ENCODE measurements at places on chromosomes 7 and 10. TPM values are rescaled to one million over a fixed set of nuclear protein-coding genes. Genes with fewer than 3 reads are reported as not detected.
A peak's percentile ranks its signal among the peaks of the same experiment; 100 is the strongest.

DNA sequence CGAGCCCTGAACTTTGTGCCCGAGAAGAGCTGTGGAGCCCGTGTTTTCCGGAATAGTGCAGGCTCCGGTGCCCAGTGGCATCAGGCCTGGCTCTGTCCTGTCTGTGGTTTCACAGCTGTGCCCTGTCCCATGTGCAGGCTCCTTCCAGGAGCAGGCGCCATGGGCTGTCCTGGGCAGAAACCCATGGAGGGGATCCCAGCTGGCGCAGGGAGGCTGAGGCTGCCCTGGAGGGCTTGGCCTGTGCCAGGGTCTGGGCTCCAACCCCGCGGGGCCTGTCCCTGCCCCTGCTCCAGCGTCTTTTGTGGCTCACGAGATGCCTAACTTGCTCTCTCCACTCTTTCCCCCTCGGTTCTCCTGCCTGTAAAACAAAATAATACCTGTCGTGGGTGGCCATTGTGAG, 23.3 kb upstream of the CRHR2 start:
- no peak overlapping the region for H3K4me3 ChIP-seq
- no peaks in the 10 kb centered on the region for H3K27me3 ChIP-seq

CLCN1 gene
- not detected for total RNA-seq

- no peaks in the 10 kb centered on the region for H3K27me3 ChIP-seq
- H3K36me3 ChIP-seq, result no peaks in the 10 kb centered on the region
- H3K4me1 ChIP-seq, result no peaks in the 10 kb centered on the region
- H3K4me3 ChIP-seq, result no peak overlapping the region
Observed at GRCh38 chr10:68202960-68203353, 29.0 kb downstream of the ATOH7 start.

DNA sequence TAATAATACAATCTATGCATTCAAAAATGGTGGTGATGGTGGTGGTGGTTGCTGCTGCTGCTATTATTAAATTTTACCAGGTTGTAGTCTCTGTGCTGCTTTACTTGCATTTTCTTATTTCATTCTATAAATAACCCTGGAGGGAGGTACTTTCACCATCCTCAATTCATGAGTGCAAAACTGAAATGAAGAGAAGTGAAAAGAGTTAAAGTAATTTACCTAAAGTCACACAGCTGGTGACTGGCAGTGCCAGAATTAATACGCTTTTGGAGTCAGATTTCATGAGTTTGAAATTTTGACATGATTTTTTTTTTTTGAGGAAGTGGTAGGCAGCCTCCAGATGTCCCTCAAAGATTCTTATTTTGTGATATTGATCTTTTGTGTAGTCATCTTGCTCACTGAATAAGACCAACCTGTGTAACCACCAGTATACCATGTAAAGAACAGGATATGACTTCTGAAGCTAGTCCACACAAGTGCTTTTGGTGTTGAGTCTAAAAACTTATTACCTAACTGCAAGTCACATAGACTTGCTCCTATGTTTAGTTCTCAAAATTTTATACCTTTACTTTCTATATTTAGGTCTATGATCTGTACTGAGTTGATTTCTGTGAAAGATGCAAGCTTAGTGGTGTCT, 218.8 kb downstream of the ZWINT start:
- DNase-seq, result no peak
- H3K27me3 ChIP-seq, result no peaks in the 10 kb centered on the region
- H3K27ac ChIP-seq, result no peak overlapping the region

- no peak for DNase-seq
- H3K27ac ChIP-seq, result no peak overlapping the region
- H3K4me3 ChIP-seq, result no peak overlapping the region
- no peaks in the 10 kb centered on the region for H3K4me1 ChIP-seq
- H3K36me3 ChIP-seq, result no peaks in the 10 kb centered on the region
Observed at GRCh38 chr7:106126170-106126938, 14.2 kb upstream of the SYPL1 start.

GRCh38 chr10:73908853-73909539, 1.9 kb upstream of the PLAU start:
- DNase-seq, result peak; percentile 77
- no peaks in the 10 kb centered on the region for H3K36me3 ChIP-seq
- H3K4me1 ChIP-seq, result no peaks in the 10 kb centered on the region
- H3K4me3 ChIP-seq, result no peak overlapping the region

SVOPL gene
- total RNA-seq, result not detected

GRCh38 chr10:132453470-132453861, 56.5 kb downstream of the PWWP2B start:
- H3K4me1 ChIP-seq, result no peaks in the 10 kb centered on the region
- DNase-seq, result no peak
- H3K36me3 ChIP-seq, result no peaks in the 10 kb centered on the region
- H3K27me3 ChIP-seq, result no peaks in the 10 kb centered on the region
- H3K27ac ChIP-seq, result no peak overlapping the region

GRCh38 chr7:150863946-150864345, 11.6 kb downstream of the AOC1 start:
- H3K4me3 ChIP-seq, result no peak overlapping the region
- H3K27ac ChIP-seq, result no peak overlapping the region
- H3K4me1 ChIP-seq, result no peaks in the 10 kb centered on the region
- H3K36me3 ChIP-seq, result no peaks in the 10 kb centered on the region
- no peaks in the 10 kb centered on the region for H3K27me3 ChIP-seq

- no peaks in the 10 kb centered on the region for H3K36me3 ChIP-seq
- no peak for DNase-seq
- H3K4me1 ChIP-seq, result no peaks in the 10 kb centered on the region
- no peak overlapping the region for H3K27ac ChIP-seq
- H3K27me3 ChIP-seq, result no peaks in the 10 kb centered on the region
Observed at GRCh38 chr10:58836991-58837575, 324.4 kb downstream of the BICC1 start.

GPNMB gene
- total RNA-seq, result 209 TPM

ITIH5 gene
- total RNA-seq, result 45.0 TPM

- H3K27ac ChIP-seq, result peak overlapping the region; percentile 57
- no peaks in the 10 kb centered on the region for H3K36me3 ChIP-seq
- no peaks in the 10 kb centered on the region for H3K27me3 ChIP-seq
- DNase-seq, result no peak
- H3K4me3 ChIP-seq, result peak overlapping the region; percentile 74
Observed at GRCh38 chr7:149125189-149125862, 798 bp downstream of the ZNF425 start.

DNA sequence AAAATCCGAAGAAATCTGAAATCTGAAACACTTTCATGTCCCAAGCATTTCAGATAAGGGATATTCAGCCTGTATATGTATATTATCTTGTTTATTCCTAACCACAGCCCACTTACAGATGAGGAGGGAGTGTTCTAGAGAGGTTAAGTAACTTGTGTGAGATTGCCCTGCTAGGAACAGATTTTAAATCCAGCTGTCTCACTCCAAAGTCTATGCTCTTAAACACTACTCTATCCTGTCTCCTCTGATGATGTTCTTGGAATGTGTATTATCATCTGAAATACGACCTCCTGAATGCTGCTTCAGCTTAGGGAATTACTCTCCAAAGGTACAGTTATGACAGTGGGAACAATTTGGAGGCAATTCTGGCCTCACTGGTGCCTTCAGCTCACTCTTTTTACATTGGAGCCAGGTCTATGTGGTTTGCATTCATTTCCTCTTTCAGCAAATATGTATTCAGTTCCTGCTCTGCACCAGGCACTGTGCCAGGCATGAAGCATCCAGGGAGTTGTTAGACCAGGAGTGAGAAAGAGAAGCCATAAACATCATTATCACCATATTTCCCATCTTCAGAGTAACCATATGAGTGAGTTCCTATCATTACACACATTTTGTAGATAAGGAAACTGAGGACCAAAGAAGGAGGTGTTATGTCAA, 70.2 kb downstream of the NOC3L start:
- H3K4me3 ChIP-seq, result no peak overlapping the region
- H3K4me1 ChIP-seq, result no peaks in the 10 kb centered on the region
- DNase-seq, result no peak
- H3K36me3 ChIP-seq, result peaks cover 2% of the 10 kb centered on the region
- no peak overlapping the region for H3K27ac ChIP-seq

WEE2 gene
- 0.12 TPM for total RNA-seq

NPC1L1 gene
- total RNA-seq, result 1.1 TPM

FGF8 gene
- total RNA-seq, result not detected

ZNF777 gene
- 9.4 TPM for total RNA-seq

PRLHR gene
- total RNA-seq, result not detected

DNA sequence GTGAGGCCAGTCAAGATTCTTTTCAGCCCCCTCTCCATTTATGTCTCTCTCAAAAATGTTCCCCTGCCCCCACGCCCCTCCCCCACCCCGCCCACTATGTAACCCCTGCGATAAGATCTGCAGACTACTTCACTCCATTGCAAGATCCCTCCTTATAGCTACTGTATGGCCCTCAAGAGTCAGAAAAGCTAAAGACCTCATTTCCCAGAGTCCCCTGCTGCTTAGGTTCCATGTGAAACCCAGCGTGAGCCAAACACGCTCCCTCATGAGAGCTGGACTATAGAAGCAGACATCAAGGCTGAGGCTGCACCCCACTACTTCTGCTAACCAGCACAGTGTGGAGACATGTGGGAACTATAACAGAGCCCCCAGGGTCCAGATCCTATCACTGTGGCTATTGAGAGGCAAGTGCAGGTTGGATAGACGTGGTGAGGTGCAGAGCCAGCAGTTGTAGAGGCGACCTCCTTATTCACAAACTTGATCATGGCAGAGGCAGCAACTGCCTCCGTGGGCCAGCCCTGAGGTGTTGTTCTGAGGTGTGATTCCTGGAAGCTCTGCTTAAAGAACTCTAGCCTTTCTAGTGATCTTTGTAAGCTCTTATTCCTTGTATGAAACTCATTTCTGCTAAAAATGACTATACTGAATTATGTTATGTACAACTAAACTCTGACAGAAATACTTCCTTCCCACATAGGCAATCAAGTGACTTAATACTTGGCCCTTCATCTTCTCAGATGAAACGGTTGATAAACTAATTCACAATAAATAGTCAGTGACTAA, 117.0 kb upstream of the ARID5B start:
- H3K4me1 ChIP-seq, result peaks cover 7% of the 10 kb centered on the region
- no peak overlapping the region for H3K4me3 ChIP-seq
- DNase-seq, result no peak
- no peaks in the 10 kb centered on the region for H3K27me3 ChIP-seq
- no peaks in the 10 kb centered on the region for H3K36me3 ChIP-seq

DNA sequence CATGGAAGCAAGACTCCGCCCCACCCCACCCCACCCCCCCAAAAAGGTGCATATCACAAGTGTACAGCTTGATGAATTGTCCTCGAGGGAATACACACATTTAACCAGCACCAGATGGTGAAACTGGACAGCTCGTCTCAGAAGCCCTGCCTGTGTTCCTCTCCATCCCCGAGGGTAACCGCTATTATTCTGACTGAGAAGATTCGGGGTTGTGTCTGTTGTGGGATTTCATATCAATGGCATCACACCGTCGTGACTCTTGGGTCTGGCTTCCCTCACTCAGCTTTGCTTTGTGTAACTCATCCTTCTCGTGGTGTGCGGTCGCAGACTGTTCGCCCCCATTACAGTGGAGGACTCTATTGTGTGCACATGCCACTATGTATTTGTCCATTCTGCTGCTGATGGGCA, 18.9 kb downstream of the PODXL start:
- no peaks in the 10 kb centered on the region for H3K4me1 ChIP-seq
- no peak overlapping the region for H3K27ac ChIP-seq
- H3K4me3 ChIP-seq, result no peak overlapping the region
- DNase-seq, result peak; percentile 27

DNA sequence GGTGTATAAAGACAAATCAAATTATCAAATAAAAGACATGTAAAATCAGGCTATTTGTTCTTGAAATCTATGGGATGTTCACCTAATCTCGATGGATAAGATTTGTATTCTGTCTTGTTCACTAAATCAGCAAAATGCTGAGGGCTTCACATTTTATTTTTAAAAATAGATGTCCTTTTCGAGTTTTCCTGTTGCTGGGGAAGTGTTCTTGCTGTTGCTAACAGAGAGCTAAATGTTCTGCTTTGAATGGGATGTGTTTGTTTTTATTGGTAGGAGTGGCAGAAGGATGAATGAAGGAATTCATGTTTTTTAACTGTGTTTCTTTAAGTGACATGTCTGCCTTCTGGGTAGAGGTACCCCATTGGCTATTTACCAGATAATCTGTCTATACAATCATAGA, 7.3 kb upstream of the SNX13 start:
- H3K36me3 ChIP-seq, result no peaks in the 10 kb centered on the region
- no peak overlapping the region for H3K4me3 ChIP-seq
- no peaks in the 10 kb centered on the region for H3K4me1 ChIP-seq
- no peak overlapping the region for H3K27ac ChIP-seq
- no peaks in the 10 kb centered on the region for H3K27me3 ChIP-seq

GRCh38 chr10:128812000-128812399, 655.0 kb upstream of the MGMT start:
- H3K27me3 ChIP-seq, result no peaks in the 10 kb centered on the region
- DNase-seq, result no peak
- H3K4me1 ChIP-seq, result no peaks in the 10 kb centered on the region
- no peak overlapping the region for H3K27ac ChIP-seq
- H3K4me3 ChIP-seq, result no peak overlapping the region
- H3K36me3 ChIP-seq, result no peaks in the 10 kb centered on the region

ANKRD30A gene
- total RNA-seq, result not detected

DNA sequence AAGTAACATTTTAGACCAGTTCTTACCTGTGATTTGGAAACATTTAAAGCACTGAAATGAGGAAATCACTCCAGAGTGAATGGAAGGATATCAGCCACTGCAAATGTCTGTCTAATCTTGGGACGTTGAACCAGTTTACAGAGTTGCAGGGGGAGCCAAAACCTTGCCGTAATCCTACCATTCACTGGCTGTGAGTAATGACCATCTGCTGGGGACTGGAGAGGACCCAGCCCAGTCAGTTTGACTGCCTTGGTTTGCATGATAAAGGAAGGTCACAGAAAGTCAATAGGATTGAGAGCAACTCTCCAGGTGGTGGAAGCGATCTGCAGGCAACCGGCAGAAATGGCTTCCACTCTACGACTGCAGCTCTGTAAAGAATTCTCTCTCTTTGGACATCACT, 167.2 kb downstream of the AKR1D1 start:
- no peaks in the 10 kb centered on the region for H3K36me3 ChIP-seq
- H3K4me1 ChIP-seq, result no peaks in the 10 kb centered on the region
- no peaks in the 10 kb centered on the region for H3K27me3 ChIP-seq
- H3K4me3 ChIP-seq, result no peak overlapping the region
- no peak for DNase-seq

- H3K27ac ChIP-seq, result no peak overlapping the region
- no peaks in the 10 kb centered on the region for H3K27me3 ChIP-seq
- H3K36me3 ChIP-seq, result no peaks in the 10 kb centered on the region
Observed at GRCh38 chr7:117961235-117961634, 88.0 kb upstream of the CTTNBP2 start.

ADARB2 gene
- total RNA-seq, result not detected

AOC1 gene
- total RNA-seq, result 0.72 TPM

ENO4 gene
- not detected for total RNA-seq

STAG3 gene
- 0.96 TPM for total RNA-seq

DNA sequence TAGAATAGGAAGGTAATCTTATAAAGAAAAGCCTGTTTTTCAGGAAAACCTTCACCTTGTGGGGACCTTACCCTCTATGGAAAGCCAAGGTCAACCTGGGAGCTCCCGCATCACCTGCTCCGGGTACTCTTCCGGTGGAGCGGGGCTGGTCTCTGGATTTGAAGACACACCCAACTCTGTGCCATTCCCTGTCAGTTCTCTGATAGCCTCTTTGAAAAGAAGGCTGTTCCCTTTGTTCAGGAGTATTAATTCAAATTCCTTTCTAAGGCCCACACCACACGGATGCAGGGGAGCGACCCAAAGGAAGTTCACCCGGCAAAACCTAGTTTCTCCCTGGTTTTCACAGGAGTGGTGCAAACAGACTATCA, 10.7 kb downstream of the CTBP2 start:
- no peak overlapping the region for H3K4me3 ChIP-seq
- H3K36me3 ChIP-seq, result no peaks in the 10 kb centered on the region
- no peaks in the 10 kb centered on the region for H3K27me3 ChIP-seq
